SIG-M5 (cell line): ENCODE measurements at places on chromosomes 7 and 10.

DNA sequence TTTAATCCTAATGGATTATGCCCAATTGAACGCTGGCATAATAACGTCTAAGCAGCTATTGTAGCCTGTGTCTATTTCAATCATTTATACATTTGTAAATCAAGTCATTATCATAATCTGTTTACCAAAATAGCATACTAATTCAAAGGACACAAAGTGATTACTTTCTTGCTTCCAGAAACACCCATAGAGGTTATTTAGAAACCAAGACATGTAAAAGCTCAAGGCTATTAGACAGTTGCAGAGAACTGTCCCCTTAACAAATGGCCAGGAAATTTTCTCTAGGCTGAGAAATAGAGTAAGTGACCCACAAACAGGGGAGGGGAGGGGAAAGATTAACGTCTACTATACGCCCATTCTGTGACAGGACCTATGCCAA lies 455.7 kb downstream of the PARD3 start:
- no peak for DNase-seq

DNA sequence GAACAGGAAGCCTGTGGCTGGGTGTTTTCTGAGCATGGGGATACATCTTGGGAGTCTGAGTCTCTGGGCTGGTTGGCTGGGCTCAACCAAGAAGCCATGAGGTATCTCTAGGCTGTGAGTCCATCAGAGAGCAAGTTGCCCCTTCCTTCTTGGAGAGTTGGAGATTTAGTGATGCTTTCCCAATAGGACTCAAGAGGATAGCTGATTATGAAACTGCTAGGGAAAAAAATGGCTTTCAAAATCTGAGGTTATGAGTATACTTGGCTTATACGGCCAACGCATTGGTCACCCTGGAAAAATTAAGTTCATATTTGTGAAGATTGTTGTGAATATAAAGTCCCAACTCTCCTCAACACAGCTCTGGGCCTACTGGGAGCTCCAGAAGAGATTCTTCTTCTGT lies 162.7 kb upstream of the KMT2E start:
- no peak for DNase-seq

DNA sequence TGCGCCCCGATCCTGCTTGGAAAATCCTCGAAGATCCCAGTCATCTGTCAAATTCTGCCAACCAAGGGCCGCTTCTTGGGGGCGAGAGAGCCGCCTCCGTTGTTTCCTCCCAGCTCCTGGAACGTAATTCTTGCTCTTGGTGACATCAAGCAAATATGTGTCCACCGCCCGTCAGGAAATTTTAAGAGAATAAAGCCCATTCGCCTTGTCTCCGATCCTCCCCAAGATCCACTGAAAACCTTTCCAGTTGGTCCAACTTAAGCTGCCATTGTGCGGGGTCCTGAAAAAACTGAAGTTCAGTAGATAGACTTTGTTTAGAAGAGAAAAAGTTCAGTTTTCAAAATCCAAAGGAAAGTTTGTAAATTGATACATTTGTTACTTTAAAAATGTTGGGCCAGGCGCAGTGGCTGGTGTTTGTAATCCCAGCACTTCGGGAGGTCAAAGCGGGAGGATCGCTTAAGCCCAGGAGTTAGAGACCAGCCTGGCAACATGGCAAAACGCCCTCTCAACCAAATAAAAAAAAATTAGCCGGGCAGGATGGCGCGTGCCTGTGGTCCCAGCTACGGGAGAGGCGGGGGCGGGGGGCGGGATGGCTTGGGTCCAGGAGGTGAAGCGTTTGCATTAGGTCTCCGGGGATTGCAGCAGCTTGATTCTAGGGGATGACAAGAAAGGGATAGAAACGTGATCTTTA lies 1.0 kb upstream of the ZNF800 start:
- DNase-seq: no peak

- DNase-seq: no peak
Measured at GRCh38 chr10:8393531-8393930, 339.0 kb downstream of the GATA3 start.

GRCh38 chr7:110257673-110258072 lies 833.3 kb upstream of the LRRN3 start:
- no peak for DNase-seq

GRCh38 chr10:110563132-110563531 lies 4.4 kb upstream of the SMC3 start:
- DNase-seq: no peak

GRCh38 chr7:38229884-38230642 lies 43.4 kb downstream of the TARP start:
- no peak for DNase-seq

GRCh38 chr10:6171881-6172695 lies 30.6 kb upstream of the PFKFB3 start:
- DNase-seq: no peak

- DNase-seq: no peak
Measured at GRCh38 chr10:62959553-62959952, 143.4 kb upstream of the EGR2 start.

DNA sequence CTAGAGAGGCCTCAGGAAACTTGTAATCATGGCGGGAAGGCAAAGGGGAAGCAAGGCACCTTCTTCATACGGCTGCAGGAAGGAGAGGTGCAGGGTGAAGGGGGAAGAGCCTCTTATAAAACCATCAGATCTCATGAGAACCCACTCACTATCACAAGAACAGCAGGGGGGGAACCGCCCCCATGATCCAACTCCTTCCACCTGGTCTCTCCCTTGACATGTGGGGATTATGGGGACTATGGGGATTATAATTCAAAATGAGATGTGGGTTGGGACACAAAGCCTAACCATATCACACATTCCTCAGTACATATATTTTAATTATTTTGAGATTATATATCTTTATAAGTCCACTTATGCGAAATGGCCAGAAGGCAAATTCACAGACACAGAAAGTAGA lies 8.9 kb downstream of the HK1 start:
- no peak for DNase-seq

GRCh38 chr10:132589681-132590080 lies 52.1 kb downstream of the INPP5A start:
- DNase-seq: no peak

DNA sequence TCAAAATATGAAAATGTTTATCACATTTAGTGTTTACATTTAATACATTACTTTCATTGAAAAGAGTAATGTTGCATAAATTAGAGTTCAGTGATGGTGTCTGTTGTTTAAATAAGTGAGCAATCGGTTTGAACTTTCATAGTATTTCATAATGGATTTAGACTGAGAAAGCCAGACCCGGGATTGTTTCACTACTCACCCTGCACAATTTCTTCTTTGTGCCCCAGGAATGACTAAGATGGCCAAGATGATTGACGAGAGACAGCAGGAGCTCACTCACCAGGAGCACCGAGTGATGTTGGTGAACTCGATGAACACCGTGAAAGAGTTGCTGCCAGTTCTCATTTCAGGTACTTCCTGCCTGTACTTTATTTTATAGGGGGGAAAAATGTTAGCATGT lies 74.6 kb downstream of the VCL start:
- no peak for DNase-seq

GRCh38 chr7:84847038-84847437 lies 339.8 kb downstream of the SEMA3D start:
- DNase-seq: no peak

GRCh38 chr7:80942261-80943041 lies 23.6 kb upstream of the SEMA3C start:
- no peak for DNase-seq

GRCh38 chr10:11194859-11195586 lies 177.4 kb downstream of the CELF2 start:
- no peak for DNase-seq

DNA sequence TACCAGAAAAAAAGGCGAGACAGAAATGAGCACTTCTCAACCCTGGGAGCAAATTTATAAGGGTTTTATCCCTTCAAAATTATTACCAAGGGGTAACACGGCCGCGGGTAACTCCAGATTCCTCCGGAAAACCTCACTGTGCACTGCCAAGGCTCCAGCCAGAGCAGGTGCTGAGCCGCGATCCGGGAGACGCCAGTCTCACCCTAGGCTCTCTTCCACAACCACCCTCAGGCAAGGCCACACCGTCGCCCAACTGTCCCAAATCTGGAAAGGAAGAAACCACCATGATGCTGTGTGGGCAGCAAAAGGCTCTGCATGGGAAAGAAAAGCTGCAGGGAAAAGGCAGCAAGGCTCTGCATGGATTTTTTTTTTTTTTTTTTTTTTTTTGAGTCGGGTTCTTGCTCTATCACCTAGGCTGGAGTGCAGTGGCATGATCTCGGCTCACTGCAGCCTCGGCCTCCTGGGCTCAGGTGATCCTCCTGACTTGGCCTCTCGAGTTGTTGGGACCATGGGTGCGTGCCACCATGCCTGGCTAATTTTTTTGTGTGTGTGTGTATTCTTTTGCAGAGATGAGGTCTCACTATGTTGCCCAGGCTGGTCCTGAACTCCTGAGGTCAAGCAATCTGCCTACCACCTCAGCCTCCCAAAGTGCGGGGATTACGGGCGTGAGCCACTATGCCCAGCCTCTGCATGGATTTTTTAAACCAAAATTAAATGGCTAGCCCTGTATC lies 39.0 kb downstream of the MAD1L1 start:
- no peak for DNase-seq

- DNase-seq: no peak
Measured at GRCh38 chr10:76547352-76547972, 1090.1 kb downstream of the KCNMA1 start.

- no peak for DNase-seq
Measured at GRCh38 chr10:49520122-49520775, 18.7 kb downstream of the ERCC6 start.

DNA sequence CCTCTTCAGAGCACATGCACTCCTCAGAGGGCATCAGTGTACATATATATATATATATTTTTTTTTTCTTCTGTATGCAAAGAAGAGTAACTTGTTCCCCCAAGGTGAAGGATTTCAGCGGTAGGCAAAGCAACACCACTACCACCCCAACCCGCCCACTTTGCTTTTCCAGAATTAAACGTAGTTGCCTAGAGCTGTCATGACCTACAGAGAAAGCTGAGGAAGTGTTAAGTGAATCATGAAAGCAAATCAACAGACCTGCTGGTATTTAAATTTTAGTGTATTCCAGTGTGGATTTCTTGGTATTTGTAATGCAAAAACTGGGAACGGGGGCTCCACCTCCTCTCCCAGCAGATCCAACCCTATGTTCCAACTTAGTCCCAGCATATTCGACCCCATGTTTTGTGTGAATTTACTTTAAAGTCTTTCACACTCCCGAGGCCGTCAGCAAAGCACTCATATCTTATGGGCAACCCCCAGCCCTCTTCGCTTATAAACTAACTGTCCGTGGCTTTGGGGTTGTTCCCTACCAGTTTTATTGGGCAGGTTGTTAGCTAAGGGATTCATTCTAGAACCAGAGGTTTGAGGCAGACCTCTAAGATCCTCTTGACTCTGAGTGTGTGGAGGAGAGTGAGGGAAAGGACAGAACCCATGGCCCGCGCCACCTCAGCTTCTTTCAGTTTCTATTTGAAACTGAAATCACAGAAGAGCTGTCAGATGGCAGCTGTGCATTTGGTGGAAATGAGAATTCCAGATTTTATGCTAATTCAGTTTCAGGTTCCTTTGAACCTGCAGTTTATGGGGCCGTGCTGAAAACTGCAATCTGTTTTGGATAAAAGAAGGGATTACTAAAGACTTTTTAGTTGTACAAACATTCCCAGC lies 450.2 kb upstream of the GALNT17 start:
- no peak for DNase-seq
